LHCN-M2 (cell line): ENCODE measurements at places on chromosomes 3 and 15. TPM values are rescaled to one million over a fixed set of nuclear protein-coding genes. Genes with fewer than 3 reads are reported as not detected.

The DNASE1L3 gene
- total RNA-seq: not detected in 2 replicates

The PLS1 gene
- total RNA-seq: 0.45 and 1.1 TPM in 2 replicates

The IGF2BP2 gene
- 58.9 and 104 TPM in 2 replicates for total RNA-seq

The SERPINI2 gene
- not detected in 2 replicates for total RNA-seq

The SLITRK3 gene
- total RNA-seq: not detected in 2 replicates

The EIF4G1 gene
- 302 and 321 TPM in 2 replicates for total RNA-seq

The THAP10 gene
- total RNA-seq: 8.0 and 8.9 TPM in 2 replicates

The SLC24A5 gene
- total RNA-seq: not detected in 2 replicates

The CKMT1A gene
- total RNA-seq: not detected in 2 replicates

The FOXB1 gene
- total RNA-seq: not detected in 2 replicates

DNA sequence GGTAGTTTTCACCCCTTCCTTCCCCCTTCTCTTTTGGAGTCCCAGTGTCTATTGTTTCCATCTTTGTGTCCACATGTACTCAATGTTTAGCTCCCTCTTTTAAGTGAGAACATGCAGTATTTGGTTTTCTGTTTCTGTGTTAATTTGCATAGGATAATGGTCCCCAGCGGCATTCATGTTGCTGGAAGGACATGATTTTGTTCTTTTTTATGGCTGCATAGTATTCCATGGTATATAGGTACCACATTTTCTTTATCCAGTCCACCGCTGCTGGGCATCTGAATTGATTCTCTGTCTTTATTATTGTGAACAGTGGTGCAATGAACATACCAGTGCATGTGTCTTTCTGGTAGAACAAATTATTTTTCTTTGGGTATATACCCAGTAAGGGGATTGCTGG lies 7.7 kb upstream of the HDGFL3 start:
- no peak for DNase-seq

GRCh38 chr15:76682259-76682658 lies 222.9 kb downstream of the SCAPER start:
- DNase-seq: no peak

- DNase-seq: peak; percentile 49
Observed at GRCh38 chr3:56291244-56291680, 177.0 kb downstream of the ERC2 start.

DNA sequence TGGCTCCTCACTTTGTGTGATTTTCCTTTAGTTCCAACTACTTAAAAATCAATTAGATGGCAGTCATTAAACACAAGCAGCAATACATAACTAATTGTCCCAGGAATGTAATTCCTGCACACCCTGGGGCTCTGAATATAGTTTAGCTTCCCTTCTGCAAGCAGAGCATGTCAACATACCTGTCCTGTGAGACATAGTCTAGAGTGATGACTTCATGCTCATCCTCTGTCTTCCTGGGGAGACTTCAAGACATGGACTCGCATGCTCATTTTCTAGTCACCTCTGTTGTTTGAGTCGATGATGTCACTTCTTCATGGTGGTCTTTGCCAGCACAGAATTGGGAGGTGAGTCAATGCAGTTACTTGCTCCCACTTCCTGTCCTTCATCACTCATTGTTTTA lies 15.7 kb downstream of the C3orf52 start:
- DNase-seq: peak; percentile 30

DNA sequence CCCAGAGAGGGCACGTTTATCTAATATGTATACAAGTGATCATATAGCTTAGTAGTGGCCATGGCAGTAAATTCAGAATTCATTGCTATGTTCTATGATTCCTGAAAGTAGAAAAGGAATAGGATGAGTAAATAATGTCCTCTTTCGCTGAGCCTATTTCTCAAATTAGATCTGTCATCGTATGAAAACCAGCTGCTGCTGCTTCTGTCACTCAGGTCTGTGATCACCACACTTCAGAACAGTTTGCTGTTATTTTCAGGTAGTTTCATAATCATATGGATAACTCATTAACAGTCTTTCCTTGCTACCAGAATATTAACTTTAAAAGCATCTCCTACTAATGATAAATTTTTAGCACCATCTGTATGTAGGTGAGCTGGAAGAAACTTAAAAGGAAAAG lies 289.1 kb upstream of the AZI2 start:
- DNase-seq: peak; percentile 3

DNA sequence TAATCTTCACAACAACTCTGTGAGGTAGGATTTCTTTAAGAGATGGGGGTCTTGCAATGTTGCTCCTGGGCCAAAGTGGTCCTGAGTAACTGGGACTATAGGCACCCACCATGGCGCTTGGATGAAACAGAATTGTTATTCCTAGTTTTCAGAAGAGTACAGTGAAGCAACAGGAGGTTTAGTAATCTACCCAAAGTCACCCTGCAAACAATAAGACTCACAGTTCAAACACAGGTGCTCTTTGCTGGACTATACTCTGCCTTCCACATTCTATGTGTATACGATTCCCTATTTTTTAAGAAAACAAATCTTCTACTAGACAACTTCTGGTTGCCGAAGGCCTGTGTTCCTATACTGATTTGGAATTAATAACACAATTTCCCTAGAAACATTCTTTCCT lies 8.1 kb downstream of the C3orf70 start:
- DNase-seq: no peak

DNA sequence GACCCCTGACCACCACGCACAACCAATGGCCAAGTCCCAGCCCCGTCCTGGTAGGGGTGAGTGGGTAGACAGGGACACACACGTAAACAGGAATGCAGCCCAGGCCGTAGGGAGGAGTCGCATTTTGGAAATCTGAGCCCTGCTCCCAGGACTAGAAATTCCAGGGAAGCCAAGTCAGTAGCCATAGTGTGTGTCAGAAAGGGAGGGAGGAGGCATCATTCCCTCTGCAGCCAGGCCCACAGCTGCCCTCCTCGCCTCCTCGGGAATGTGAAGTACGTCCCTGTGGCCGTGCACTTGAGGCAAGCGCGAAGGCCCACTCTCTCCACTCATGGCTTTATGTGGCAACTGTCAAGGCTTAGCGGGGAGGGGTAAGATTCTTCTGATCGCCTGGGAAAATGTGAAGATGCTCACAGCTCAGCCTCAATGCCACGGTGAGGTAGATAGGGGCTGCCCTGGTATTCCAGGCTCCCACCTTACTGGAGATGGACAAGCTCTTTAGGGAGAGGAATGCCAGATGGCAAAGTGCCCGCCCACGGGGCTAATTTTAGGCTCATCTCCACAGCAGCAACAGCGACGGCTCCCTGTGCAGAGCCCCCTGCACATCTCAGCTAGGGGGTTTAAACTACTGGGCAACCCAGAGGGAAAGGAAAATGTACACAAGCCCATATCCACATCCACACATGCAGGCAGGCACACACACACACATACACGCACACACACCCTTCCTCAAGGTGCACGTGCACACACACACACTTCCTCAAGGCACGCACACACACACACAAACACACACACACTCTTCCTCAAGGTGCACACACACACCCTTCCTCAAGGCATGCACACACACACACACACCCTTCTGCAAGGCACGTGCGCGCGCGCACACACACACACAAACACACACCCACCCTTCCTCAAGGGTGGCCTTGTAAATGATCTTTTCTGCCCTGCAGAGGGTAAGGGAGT lies 65.5 kb downstream of the ADCY5 start:
- DNase-seq: peak; percentile 9

DNA sequence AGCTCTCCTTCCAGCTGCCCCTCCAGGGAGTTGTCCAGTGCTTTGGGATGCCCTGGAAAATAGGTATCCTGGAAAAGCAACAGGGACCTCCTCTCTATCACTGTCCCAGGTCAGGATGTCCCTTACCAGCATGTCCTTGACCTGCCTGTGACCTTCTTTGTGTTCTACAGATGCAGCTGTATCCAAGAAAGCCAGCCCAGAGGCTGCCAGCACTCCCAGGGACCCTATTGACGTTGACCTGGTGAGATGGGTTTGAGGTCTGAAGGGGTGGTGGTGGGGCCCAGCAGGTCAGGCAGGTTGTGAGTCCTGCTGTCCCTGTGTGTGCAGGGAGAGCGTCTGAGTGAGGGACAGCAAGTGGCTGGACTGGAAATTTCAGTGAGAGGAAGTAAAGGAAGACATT lies 30.2 kb downstream of the PML start:
- DNase-seq: no peak

GRCh38 chr15:70820214-70820613 lies 33.7 kb downstream of the LARP6 start:
- DNase-seq: no peak

DNA sequence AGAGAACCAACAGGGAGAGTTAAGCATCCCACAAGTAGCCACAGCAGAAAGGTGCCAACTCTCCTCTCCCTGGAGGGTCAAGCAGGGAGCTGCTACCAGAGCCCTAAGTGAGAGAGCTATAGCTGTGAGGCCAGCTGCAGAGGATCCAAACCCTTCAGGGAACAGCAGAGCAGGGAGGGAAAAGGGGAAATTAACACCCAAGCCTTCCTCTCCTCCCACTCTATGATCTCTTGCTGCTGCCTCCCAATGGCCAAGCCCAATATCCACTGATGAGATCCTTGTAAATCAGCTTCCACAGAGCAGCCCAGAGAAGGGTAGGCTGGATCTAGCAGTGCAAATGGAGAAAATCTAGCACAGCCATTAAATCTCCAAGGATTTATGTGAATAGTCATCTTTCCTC lies 68.2 kb upstream of the THBS1 start:
- DNase-seq: no peak

DNA sequence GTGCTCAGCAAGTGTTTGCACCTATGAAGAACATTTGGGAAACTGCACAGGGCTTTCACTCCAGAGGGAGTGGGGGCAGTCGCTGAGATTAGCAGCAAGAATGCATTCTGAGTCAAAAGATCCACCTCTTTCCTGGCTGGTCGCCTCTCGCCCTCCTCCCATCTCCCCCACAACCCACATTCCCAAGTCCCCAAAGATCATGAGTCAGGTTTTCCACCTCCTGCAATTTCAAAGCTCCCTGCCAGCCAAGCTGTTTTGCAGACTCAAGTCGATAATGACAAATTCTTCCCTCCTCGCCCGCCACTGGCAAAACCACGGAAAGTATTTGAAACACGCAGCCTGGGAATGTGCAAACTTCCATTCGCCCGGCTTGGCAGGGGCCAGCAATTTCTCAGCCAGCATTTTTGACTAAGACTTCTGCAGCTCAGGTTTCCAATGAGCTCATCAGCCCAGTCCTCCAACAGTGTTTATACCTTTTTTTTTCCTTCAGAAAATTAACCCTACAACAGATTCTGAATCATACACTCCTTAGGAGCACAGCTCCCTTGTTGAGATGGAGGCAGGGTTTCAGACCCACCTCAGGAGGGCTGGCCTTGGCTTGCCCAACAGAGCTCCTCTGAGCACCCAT lies 181.4 kb downstream of the SMAD6 start:
- peak; percentile 100 for DNase-seq

- DNase-seq: no peak
Observed at GRCh38 chr3:24058940-24059705, 114.0 kb downstream of the NR1D2 start.

DNA sequence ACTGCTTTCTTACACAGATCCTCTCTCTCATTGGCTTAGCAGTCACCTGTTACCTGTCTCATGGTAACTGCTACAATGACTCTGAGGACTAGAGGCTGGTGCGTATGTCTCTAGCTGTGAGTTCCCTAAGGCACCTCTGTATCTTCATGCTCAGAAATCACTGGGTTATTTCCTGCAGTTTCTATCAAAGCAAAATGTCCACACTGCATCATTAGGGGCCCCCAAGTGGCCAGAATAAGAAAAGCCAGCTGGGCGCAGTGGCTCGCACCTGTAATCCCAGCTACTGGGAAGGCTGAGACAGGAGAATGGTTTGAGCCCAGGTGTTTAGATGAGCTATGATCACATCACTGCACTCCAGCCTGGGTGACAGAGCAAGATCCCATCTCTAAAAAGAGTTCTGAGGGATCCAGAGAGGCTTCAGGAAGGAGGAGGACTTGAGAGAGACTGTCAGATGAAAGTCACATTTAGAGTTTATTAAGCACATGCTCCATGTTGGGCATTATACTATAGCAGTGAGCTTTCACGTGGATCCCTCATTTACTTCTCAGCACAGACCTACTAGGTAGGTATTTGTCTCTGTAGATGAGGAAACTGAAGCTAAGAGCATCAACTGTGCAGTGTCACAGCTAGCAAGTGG lies 2.3 kb upstream of the VPS18 start:
- DNase-seq: peak; percentile 35

GRCh38 chr3:170180079-170180907 lies 1.2 kb downstream of the PHC3 start:
- peak; percentile 29 for DNase-seq

GRCh38 chr15:40313531-40314398 lies 6.0 kb upstream of the PLCB2 start:
- DNase-seq: peak; percentile 49

GRCh38 chr3:71486831-71487230 lies 96.7 kb downstream of the FOXP1 start:
- no peak for DNase-seq

DNA sequence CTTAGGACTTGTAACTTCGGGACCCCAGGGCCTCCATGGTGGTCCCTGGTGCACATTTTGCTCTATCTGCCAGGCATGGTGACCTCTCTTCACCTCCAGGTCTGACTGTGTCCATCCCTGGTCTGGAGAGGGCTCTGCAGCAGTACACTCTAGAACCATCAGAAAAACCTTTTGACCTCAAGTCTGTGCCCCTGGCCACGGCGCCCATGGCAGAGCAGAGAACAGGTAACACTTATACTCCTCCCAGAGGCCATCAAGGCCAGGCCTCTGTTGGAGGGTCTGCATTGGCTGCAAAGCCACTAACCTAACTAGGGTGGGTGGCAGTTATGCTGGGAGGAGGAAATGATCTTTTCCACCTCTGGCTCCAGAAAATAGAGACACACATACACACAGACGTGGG lies 10.3 kb upstream of the HMCES start:
- no peak for DNase-seq

DNA sequence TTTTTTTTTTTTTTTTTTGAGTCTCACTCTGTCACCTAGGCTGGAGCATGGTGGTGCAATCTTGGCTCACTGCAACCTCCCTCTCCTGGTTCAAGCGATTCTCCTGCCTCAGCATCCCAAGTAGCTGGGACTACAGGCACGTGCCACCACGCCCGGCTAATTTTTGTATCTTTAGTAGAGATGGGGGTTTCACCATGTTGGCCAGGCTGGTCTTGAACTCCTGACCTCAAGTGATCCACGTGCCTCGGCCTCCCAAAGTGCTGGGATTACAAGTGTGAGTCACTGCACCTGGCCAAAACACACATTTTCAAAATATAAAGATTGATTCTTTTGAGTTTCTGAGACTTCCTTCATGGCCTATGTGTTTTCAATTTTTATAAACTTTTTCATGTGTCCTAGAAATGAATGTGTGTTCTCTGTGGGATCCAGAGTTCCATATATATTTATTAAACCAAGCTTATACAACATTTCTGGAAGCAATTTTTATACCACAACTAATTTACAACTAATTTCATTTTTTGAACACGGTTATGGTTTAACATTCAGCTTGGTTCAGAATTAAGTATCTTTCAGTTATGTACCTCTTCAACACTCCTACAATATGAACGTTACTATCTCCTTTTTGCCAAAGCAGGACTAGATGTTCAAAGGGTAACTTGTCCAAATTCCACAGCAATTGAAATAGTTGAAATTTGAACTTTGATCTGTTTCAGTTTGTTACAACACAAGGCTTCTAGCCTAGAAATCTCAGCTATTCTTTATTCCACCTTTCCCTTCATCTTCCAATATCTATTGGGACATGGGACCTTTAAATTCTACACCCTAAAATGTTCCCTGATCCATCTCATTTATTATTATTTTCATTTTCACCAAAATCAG lies 1.5 kb downstream of the ACAD11 start:
- DNase-seq: no peak
